ENCODE measurements at places on chromosomes 1 and 21.

- no peak for DNase-seq
Observed at GRCh38 chr1:107820801-107821200, 144.2 kb downstream of the VAV3 start.

DNA sequence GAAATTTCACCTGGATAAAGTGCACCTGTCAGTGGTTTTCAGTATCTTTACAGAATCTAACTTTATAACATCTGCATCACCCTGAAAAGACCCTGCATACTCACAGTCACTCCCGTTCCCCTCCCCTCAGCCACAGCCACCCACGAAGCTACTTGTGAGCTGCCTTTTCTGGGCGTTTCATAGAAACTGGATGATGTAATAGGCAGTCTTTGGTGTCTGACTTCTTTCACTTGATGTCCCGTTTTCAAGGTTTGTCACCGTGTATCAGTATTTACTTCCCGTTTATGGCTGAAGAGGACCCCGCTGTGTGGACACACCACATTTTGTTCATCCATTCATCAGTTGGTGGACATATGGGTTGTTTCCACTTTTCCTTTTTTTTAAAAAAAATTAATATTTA lies 47.8 kb upstream of the LRRC3 start:
- DNase-seq = no peak

- no peak for DNase-seq
Observed at GRCh38 chr1:166874464-166874863, 1.6 kb downstream of the TADA1 start.

GRCh38 chr1:84573481-84573966 lies 716 bp downstream of the CTBS start:
- no peak for DNase-seq

GRCh38 chr1:247400685-247401084 lies 15.3 kb upstream of the NLRP3 start:
- no peak for DNase-seq

DNA sequence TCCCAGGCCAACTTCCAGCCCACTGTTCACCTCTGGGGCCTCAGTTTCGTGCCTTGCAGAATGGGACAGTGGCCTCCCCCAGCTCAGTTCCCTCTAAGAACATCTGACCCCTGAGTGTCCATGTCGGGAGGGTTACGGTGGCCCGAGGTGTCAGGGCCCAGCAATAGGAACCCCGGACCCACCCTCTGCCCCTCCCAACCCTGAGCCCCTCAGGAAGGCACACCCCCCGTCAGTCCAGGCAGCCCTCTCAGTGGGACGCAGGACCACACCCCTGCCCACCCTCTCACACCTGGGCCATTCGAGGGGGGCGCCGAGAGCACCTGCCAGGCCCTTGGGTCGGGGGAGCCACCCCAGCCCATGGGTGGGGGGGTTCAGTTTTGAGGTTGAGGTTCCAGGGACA lies 447 bp downstream of the TTC34 start:
- DNase-seq = no peak

- no peak for DNase-seq
Observed at GRCh38 chr1:23224739-23225648, 7.7 kb upstream of the HTR1D start.

GRCh38 chr1:183993132-183993531 lies 44.4 kb downstream of the COLGALT2 start:
- no peak for DNase-seq

GRCh38 chr1:209157546-209158249 lies 425.8 kb upstream of the CAMK1G start:
- DNase-seq = no peak

DNA sequence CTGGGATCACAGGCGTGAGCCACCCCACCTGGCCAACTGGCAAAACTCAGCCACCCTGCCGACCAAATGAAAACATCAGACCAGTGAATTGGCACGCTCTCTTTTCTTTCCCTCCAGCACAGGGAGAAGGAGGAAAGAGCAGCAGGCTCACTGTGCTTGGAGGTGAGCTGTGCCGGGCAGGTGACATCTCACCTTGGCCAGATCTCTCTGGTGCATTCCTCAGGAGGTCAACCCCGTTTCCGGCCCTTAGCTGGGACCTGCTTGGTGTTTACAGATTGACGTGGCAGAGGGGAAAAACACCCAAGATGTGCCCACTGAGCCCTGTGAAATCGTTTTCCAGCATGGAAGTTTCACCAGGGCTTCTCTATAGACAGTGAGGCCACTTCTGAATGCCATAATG lies 45.1 kb downstream of the TMEM51 start:
- no peak for DNase-seq

- no peak for DNase-seq
Observed at GRCh38 chr1:38581396-38581795, 278.2 kb downstream of the RRAGC start.

DNA sequence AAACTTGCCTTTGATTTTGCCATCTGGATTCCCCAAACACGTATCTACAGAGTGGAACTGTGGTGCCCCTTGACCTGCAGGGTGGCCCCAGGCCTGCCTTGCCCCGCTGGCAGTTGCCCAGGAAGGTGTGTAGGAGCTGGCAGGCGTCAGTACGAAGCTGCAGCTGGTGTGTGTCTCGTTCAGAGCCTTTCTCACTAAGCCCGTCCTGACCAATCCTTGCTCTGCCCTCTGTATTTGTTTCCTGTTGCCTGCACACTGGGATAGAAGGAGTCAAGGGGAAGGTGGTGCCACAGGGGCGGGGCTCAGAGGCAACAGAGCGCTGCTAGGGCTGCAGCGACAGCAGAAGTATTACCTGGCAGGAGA lies 5.2 kb upstream of the VSIG8 start:
- no peak for DNase-seq

DNA sequence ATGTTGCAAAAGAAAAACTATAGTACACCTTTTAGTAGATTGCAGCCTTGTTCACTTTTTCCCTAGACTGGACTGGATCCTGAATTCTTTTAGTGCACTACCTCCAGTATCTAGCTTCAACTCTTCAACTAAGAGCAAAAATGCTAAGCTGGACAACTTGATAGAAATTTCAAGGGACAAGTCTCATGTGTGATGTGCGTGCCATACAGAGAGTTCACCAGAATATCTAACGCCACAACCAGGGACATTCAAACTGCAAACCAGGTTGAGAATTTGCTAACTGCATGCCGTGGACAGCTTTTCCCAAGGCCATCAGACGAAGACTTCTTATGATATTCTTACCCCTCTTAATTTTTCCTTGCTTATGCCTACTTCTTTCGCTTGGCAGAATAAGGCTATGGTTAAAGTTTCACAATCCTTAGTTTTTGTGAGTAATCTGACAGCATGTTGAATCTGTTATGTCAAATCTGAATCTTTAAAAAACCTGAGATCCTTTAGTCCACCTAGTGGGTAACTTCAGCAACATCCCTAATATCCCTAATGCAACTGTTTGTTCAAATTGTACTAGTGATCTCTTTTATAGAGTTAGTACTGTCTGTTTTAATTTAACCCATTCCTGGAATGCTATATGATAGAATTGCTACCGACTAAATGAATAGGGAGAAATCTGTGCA lies 66.4 kb downstream of the DDAH1 start:
- no peak for DNase-seq

GRCh38 chr1:203751051-203751450 lies 13.9 kb upstream of the LAX1 start:
- no peak for DNase-seq

- DNase-seq = no peak
Observed at GRCh38 chr21:41641821-41642701, 124.8 kb downstream of the RIPK4 start.

DNA sequence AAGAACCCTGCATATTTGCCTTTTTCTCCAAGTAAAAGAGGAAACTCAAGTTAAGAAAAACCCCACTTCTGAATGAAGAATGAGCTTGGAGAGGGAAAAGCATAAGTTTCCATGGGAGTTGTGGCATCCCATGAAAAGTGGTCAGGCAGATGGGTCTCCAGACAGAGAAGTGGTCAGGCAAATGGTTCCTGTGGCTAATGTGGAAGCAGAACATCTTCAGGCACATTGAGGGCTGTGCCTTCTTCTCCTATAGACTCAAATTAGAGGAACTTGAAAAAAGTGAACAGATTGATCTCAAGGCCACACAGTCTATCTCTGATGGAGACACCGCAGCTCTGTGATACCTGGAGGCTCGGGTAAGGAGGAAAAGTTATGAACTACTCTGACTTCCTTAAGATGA lies 55.7 kb upstream of the KIRREL1 start:
- no peak for DNase-seq

DNA sequence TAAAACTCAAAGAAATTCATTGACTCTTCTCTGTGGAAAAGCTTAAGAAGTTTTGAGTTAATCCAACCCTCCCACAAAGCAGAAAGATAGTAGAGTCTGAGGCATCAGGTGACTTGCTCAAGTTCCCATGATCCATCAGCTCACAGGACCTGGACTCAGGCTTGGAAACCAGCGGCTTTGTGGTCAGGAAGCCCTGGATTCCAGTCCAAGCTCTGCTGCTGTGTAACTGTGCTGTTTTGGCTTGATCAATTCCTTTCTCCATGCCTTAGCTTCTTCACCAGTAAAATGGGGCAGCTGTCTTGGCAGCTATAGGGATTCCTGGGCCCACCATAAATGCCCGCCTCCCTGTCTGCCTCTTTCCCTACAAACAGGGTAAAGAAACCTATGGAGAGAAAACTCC lies 180.2 kb downstream of the HIVEP3 start:
- DNase-seq = no peak

DNA sequence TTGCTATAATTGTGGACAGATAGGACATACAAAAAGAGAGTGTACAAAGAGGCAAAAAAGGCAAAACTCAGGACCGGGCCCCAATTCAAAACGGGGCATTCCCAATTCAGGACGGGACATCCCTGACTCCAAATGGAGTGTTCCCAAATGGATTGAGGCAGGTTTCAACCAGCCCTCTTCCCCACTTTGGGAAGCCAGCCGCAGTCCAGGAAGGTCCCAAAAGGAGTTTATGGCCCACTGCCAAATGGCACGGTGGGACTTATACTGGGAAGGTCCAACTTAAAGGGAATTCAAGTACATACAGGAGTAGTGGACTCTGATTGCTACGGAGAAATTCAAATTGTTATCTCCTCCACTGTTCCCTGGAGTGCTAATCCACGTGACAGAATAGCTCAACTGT lies 3.5 kb upstream of the ZNF669 start:
- no peak for DNase-seq

DNA sequence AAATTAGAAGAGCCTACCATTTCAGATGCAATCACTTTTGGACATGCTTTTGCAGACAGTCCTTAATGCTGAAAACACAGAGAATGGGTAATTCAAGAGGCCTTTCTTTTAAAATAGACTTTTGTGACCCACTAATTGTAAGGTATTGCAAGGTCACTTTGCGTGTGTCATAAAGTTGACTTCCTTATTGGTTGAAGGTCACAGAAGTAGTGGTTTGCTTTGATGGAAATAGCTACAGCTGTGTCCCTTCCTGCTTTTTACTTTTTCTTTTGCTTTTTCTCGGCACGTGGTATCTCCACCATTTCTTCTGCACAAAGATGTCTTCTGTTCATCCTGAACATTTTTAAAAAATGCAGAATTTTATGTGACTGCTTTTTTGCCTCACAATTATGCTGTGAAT lies 146.8 kb downstream of the DYRK1A start:
- DNase-seq = no peak

DNA sequence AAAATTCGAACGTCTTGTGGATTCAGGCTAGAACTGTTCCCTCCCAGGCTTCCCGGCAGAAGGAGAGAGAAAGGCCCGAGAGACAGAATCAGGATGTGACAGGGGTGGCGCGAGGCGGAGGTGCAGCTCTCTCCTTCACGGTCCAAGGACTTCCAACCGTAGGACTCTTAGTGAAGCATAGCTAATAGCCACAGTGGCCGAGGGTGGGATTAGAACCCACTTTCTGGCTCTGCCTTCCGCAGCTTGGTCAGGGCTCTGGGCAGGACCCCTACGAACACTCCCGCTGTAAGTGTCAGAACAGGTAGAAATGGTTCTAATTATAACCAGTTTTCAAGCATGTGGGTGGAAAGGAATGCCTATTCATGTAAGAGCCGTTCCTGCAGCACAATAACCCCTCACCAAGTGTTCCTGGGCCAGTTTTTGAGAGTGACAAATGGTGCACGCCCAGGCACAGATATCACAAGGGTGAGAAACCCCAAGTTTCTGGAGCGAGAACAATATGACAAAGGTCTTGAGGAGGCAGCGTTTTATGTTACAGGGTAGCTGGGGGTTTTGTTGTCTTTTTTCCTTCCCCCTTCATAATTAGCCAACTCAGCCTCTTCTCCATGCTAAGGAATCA lies 86.4 kb downstream of the SYF2 start:
- no peak for DNase-seq

GRCh38 chr1:217622042-217622441 lies 8.8 kb downstream of the GPATCH2 start:
- no peak for DNase-seq

GRCh38 chr1:201899683-201900429 lies 11.2 kb downstream of the SHISA4 start:
- no peak for DNase-seq

- no peak for DNase-seq
Observed at GRCh38 chr1:161511018-161511755, 5.9 kb downstream of the FCGR2A start.

GRCh38 chr1:94037392-94038229 lies 83.3 kb downstream of the ABCA4 start:
- DNase-seq = no peak

DNA sequence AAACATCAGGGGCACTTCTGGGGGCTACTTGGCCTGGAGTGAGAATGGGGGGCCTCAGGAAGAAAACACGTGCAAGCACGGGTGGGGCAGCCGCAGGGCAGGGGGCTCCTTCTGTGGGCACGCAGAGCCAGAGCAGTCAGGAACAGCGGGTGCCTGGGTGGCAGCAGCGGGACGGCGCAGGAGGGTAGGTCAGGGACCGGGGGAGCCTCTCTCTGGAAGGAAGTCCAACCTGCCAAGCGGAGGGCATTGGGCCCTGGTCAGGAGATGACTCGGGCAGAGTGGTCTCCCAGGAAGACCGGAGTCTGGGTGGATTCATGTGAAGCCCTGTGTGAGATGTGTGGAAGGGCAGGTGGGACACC lies 27.1 kb downstream of the CTNNBIP1 start:
- no peak for DNase-seq

GRCh38 chr1:169731446-169731845 lies 2.4 kb downstream of the SELE start:
- DNase-seq = no peak

GRCh38 chr1:172778456-172779455 lies 119.9 kb downstream of the FASLG start:
- no peak for DNase-seq

DNA sequence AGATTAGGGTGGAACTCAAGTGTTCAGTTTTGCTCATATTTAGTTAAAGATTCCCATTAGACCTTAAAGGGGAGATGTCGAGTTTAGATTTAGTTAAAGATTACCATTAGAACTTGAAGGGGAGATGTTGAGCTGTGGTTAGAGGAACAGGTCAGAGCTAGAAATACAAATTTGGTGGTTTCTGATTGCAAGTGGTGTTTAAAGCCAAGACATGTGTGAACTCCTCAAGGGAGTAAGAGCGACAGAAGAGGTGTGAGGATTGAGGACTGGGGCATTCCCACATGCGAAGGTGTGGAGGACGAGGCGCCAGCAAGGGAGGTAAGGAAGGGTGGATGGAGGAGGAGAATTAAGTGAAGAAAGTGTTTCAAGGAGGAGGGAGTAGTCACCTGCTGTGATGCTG lies 168.6 kb downstream of the IER5 start:
- no peak for DNase-seq

- DNase-seq = peak; percentile 16
Observed at GRCh38 chr1:4652631-4653327, 1.6 kb upstream of the AJAP1 start.
